Lung (tissue), 17 donors: ENCODE measurements at places on chromosomes 4 and X. TPM values are rescaled to one million over a fixed set of nuclear protein-coding genes. Genes with fewer than 3 reads are reported as not detected.

TREX2 gene
- total RNA-seq = 1.2 TPM

CLCN5 gene
- total RNA-seq = 12.0 TPM

IL2 gene
- not detected for total RNA-seq

CTPS2 gene
- 36.8 TPM for total RNA-seq

KIT gene
- total RNA-seq = 25.7 TPM

OGT gene
- total RNA-seq = 91.3 TPM

PRPS1 gene
- 42.0 TPM for total RNA-seq

FRMPD4 gene
- 0.43 TPM for total RNA-seq

TMSB15B gene
- 6.2 TPM for total RNA-seq

PNCK gene
- 0.67 TPM for total RNA-seq

IL15 gene
- total RNA-seq = 5.6 TPM

COL25A1 gene
- 3.5 TPM for total RNA-seq

ARMCX4 gene
- 9.9 TPM for total RNA-seq

SCRG1 gene
- total RNA-seq = 0.64 TPM

TACR3 gene
- 0.11 TPM for total RNA-seq

FGF13 gene
- total RNA-seq = 7.5 TPM

SCML2 gene
- 0.74 TPM for total RNA-seq

FRAS1 gene
- 53.8 TPM for total RNA-seq

HSFX3 gene
- total RNA-seq = not detected
